ENCODE measurements at places on chromosomes 13 and 19.

DNA sequence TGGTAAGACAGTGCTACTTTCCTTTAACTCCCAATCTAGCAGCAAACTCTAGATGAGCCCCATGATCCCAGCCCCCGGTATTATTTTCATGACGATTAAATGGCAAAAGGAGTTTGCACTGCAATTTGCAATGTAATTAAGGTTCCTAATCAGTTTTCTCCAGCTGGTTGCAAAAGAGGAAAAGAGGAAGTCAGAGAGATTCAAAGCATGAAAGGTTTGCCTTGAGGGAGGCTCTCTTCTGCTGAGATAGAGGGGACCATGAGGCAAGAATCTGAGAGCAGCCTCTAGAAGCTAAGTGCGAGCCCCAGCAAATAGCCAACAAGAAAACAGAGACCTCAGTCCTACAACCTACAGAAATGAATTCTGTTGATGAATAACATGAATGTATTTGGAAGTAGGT lies 527.1 kb downstream of the UQCRFS1 start:
- DNase-seq, result no peak

DNA sequence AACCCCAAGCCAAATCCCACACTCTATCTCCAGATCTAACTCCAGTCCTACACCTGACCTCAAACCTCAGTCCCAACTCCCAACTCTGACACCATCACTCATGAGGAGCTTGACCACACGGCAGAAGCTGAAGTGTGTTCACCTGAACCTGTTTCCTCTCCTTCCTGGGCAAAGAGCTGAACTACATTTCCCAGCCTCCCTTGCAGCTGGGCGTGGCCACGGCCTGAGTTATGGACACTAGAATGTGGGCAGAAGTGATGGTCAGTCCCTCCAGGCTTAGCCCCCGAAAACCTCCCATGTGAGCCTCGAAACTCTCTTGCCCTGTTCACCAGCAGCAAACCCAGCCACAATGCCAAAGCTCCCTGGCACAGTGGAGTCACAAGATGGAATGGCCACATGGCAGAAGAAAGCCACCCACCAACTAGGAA lies 19.5 kb upstream of the MEIS3 start:
- no peak for DNase-seq

- no peak for DNase-seq
Measured at GRCh38 chr13:112802802-112803195, 113.0 kb downstream of the ATP11A start.

- DNase-seq, result no peak
Measured at GRCh38 chr13:110553417-110553816, 8.1 kb downstream of the RAB20 start.

GRCh38 chr13:67856955-67857354 lies 626.8 kb upstream of the PCDH9 start:
- no peak for DNase-seq

- DNase-seq, result no peak
Measured at GRCh38 chr19:6800991-6801484, 28.5 kb downstream of the VAV1 start.

- DNase-seq, result no peak
Measured at GRCh38 chr13:21733475-21734263, 62.8 kb downstream of the FGF9 start.

- DNase-seq, result peak; percentile 57
Measured at GRCh38 chr19:10111405-10111811, at the start of gene P2RY11. P2RY11 (plus strand) TSS chr19:10111693; CDS start chr19:10111722, 29 bp downstream.

DNA sequence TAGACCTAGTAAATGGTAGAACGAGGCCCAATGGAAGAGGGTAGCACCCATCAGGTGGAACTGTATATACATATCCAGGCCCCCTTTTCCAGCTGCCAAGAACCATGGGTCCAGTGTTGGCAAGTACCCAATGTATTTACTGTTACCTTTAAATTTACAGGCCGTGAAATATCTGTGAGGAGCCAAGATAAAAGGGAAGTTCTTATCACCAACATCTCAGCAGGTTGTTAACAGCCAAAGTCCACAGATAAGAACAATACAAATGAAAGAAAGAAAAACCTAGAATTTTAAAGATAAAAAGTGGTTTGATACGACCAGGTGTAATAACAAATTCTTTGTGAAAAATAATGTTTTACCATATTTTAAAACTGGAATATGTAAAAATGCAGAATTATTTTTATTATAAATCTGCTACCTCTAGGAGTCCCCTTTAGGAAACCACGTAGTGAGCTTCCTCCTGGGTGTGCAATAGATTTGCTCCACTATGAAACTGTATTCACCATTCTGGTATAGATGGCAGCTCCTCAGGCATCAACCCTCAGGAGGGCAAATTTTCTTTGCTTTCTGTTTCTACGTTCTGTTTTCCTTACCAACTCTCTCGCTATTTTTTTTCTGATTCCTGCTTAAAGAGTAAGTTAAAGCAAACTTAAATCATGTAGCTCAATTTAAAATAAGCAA lies 292.2 kb upstream of the SLC10A2 start:
- DNase-seq, result no peak

GRCh38 chr13:77465603-77466195 lies 69.8 kb upstream of the SCEL start:
- DNase-seq, result no peak

DNA sequence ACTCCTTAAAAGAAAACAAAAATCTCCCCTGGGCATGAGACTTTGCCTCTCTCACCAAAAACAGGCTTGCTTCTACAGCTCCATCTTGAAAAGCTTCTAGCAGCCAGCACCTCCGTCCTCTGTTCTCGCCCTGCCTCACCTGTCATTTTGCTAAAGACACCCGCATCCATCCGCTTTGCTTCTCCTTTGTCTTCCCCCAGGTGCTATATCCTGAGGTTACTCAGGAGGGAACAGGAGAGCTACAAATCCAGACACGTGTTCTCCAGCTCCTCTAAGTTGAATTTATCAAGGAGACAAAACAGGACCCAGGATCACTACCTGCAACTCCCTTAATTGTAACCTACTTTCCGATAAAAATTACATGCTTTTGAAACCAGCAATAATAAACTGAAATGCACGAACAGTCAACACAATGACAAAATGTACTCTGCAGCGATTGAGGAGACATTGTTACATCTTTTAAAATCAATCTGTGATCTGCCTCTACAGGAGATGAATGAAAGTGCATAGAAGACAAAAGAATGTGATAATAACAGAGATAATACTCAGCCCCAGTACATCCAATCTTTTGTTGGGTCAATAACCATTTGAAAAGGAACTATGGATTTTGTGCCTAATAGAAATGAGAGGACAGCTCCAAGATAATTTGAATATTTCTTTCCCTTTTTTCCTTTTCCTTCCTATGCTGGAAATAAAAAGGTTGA lies 221.2 kb downstream of the DCLK1 start:
- no peak for DNase-seq

GRCh38 chr19:49746206-49746958 lies 16.7 kb downstream of the TSKS start:
- peak; percentile 77 for DNase-seq

GRCh38 chr19:343451-343931 lies 1.1 kb downstream of the MIER2 start:
- no peak for DNase-seq

DNA sequence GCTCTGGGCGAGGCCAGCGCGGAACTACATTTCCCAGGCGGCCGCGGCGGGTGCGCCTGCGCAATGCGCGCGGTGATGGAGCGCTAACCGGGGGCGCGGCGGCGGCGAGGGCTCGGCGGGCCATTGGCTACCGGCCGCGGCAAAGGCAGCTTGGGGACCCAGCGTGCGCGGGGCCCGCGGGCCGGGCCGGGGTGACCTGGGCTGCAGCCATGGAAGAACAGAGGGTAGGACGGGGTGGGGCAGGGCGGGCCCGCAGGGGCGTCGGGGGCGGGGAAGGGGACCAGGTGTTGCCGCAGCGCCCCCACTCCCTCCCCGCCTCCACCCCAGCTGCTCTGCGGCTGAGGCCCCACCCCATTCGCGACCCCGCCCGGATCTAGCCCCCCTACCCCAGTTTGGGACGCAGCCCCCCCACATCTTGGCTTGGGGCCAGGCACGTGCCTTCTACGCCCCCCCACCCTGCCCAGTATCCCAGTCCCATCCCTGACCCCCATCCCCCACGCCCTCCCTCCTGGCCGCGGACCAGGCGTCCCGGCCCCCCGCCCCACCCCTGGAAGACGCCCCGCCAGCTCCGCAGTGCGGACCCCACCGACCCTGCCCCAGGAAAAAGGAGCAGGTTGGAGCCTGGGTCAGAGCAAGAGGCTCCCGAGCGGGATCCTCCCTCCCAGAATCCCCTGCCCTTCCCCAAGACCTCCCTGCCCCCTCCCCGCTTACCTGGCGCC lies at the start of gene FSD1:
Gene FSD1 (plus strand): TSS at position 61 of the 719 bp plus-strand sequence. CDS start 149 bp downstream, at position 210.
- no peak for DNase-seq

Data from CD14-positive monocyte (primary cell).